ENCODE measurements at places on chromosomes 7 and 10.

DNA sequence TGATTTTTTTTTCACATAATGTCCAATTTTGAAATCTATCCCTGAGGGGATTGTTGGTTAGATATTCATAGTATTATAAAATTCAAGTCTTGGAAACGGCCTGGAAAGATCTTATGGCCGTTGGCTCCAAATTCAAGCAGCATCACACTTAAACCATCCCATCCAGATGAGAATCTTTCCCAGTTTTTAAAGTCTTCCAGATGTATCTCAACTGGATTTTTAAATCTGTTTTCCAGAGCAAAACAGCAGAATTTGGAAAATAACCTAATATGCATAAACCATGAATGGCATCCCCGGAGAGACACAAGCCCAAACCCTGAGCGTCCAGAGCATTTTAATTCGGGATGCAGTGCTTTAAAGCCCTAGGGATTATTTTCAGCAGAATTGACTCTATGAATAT is 208.2 kb upstream of the PRKCQ start:
- H3K36me3 ChIP-seq, result no peaks in the 10 kb centered on the region
- H3K4me3 ChIP-seq, result no peak overlapping the region
- no peak overlapping the region for H3K27ac ChIP-seq
- peaks cover 11% of the 10 kb centered on the region for H3K4me1 ChIP-seq
- no peaks in the 10 kb centered on the region for H3K27me3 ChIP-seq

DNA sequence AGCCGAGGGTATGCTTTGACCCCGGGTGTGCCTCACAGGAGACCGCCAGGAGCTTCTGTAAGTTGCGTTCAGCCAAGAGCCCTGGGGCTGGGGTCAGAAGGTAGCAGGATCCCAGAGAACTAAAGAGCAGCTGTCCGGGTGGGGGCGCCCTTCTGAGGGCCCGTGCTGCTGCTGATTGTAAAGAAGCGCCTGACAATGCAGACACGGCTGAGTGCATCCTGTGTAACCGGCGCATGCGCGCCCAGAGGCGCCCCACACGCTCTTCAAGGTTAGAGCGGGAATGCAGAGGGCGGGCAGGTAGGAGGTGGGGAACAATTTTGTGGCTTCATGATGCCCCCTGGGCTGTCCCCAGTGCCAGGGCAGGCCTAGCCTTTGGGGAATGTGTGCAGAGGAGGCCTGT is 210.2 kb upstream of the CTBP2 start:
- no peaks in the 10 kb centered on the region for H3K36me3 ChIP-seq
- no peak overlapping the region for H3K27ac ChIP-seq
- DNase-seq, result no peak
- H3K4me1 ChIP-seq, result no peaks in the 10 kb centered on the region
- peaks cover 4% of the 10 kb centered on the region for H3K27me3 ChIP-seq

GRCh38 chr10:114520453-114520852 is 116.2 kb upstream of the AFAP1L2 start:
- peaks cover 16% of the 10 kb centered on the region for H3K27me3 ChIP-seq
- H3K36me3 ChIP-seq, result no peaks in the 10 kb centered on the region
- H3K27ac ChIP-seq, result peak overlapping the region; percentile 39
- peaks cover 11% of the 10 kb centered on the region for H3K4me1 ChIP-seq

DNA sequence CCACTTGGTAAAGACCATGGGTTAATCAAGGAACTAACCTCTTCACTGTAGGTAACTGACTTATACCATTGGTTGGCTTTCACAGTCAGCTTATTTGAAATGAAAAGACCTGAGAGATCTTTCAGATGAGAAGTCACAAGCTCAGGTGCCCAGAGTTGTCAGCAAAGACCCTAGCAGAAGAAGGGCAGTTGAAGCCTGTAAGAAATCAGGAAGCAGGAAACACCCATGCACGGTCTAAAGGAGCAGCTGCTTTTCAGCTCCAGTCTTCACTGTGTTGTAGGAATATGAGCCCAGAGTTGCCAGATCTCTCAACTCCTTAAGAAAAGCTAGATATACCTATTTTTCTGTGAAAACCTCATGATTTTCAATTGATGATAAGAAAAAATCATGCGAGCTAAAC is 130.0 kb downstream of the ARID5B start:
- H3K27ac ChIP-seq, result no peak overlapping the region
- DNase-seq, result no peak
- no peaks in the 10 kb centered on the region for H3K36me3 ChIP-seq

DNA sequence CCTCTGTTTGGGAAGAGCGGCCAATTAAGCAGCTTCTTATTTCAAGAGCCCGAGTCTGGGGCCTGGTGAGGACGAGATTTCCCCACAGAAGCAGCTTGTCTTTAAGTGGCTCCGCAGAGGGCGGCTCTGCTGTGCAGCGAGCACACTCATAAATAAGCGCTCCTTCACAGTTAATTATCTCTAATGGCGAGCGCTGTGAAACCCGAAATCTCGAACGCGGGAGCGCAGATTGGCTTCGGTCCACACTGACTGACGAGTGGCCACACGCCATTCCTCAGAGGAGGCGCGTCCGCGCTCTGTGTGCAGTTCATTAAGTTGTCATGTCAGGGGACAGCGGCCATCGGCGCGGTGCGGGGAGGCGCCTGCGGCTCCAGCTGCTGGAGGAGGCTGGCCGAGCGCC is 560.9 kb downstream of the DNAJB6 start:
- H3K27me3 ChIP-seq, result no peaks in the 10 kb centered on the region
- no peaks in the 10 kb centered on the region for H3K36me3 ChIP-seq
- no peaks in the 10 kb centered on the region for H3K4me1 ChIP-seq

DNA sequence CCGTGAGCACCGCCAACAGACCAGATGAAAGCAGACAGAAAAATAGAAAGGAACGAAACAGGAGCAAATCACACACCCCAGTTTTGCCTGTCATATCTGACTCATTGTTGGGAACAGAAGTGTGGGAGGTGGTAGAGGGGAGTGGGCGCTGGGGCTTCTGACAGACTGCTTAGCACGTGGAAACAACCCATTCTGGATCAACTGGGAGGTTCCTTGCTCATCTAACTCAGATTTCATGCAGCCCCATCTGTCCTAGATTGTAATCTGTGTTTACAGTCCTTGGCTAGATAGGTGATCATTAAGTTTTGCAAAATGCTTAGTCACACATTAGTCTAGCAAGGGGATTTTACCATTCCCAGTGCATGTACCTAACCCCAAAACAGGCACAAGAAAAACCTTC is 154.1 kb downstream of the NRP1 start:
- H3K4me1 ChIP-seq, result peaks cover 23% of the 10 kb centered on the region
- H3K27ac ChIP-seq, result no peak overlapping the region
- no peaks in the 10 kb centered on the region for H3K27me3 ChIP-seq
- peaks cover 59% of the 10 kb centered on the region for H3K36me3 ChIP-seq
- H3K4me3 ChIP-seq, result no peak overlapping the region

DNA sequence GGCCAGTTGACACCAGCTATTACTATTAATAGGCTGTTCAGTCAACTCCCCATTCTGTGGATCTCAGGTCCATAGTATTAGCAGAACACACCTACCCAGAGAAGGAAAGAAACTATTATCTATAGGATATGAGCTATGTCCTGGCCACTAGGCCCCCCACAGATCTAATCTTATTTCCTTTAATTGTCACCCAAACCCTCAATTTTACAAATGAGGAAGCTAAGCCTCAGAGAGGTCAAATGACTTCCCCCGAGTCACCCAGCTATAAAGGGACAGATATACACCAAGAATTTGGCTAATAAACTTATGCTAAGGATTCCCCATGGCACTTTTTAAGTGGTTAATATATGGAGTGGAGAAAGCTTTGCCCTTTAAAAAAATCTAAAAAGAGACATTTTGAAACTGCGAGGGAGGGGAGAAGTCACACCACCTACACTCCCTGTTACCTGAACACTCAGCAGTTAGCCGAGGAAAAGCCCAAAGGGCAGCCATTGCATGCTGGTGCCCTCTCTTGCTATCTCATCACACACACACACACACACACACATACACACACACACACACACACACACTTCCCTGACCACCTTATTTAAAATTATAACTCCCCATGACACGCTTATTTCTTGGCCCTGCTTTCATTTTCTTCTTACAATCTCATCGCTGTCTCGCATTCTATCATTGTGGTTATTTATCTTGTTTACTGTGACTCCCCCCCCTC is 157.0 kb upstream of the ADO start:
- no peak overlapping the region for H3K4me3 ChIP-seq
- peaks cover 28% of the 10 kb centered on the region for H3K4me1 ChIP-seq
- no peak overlapping the region for H3K27ac ChIP-seq
- no peaks in the 10 kb centered on the region for H3K36me3 ChIP-seq

GRCh38 chr7:37738321-37738720 is 54.8 kb downstream of the GPR141 start:
- no peaks in the 10 kb centered on the region for H3K27me3 ChIP-seq
- no peaks in the 10 kb centered on the region for H3K36me3 ChIP-seq
- H3K4me3 ChIP-seq, result no peak overlapping the region
- H3K27ac ChIP-seq, result no peak overlapping the region

- H3K4me3 ChIP-seq, result 0 out of 2 replicates have a peak overlapping the region, but pooled peaks have one; percentile 2
- peak; percentile 3 for DNase-seq
- H3K36me3 ChIP-seq, result no peaks in the 10 kb centered on the region
- no peak overlapping the region for H3K27ac ChIP-seq
- no peaks in the 10 kb centered on the region for H3K27me3 ChIP-seq
- H3K4me1 ChIP-seq, result peaks cover 12% of the 10 kb centered on the region
Measured at GRCh38 chr10:34475274-34475646, 339.8 kb downstream of the PARD3 start.

GRCh38 chr7:25069900-25070443 is 55.1 kb downstream of the CYCS start:
- H3K27ac ChIP-seq, result no peak overlapping the region
- no peak overlapping the region for H3K4me3 ChIP-seq
- peak; percentile 89 for DNase-seq
- H3K4me1 ChIP-seq, result peaks cover 22% of the 10 kb centered on the region
- no peaks in the 10 kb centered on the region for H3K36me3 ChIP-seq

- H3K36me3 ChIP-seq, result no peaks in the 10 kb centered on the region
- H3K4me1 ChIP-seq, result no peaks in the 10 kb centered on the region
- no peak overlapping the region for H3K4me3 ChIP-seq
- DNase-seq, result peak; percentile 33
Measured at GRCh38 chr10:69483963-69484362, 32.7 kb downstream of the TSPAN15 start.

- no peaks in the 10 kb centered on the region for H3K27me3 ChIP-seq
- H3K4me3 ChIP-seq, result no peak overlapping the region
- no peak for DNase-seq
- no peaks in the 10 kb centered on the region for H3K36me3 ChIP-seq
Measured at GRCh38 chr7:43458330-43459018, 124.4 kb upstream of the STK17A start.

DNA sequence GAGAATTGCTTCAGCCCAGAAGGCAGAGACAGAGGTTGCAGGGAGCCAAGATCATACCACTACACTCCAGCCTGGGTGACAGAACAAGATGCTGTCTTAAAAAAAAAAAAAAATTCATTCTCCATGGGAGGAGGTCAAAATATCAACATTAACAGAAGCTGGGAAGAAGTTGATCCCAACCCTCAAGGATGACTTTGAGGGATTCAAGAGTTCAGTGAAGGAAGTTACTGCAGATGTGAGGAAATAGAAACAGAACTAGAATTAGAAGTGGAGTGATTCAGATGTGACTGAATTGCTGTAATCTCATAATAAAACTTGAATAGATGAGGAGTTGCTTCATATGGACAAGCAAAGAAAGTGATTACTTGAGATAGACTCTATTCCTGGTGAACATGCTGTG is 19.7 kb upstream of the RPEL1 start:
- H3K27ac ChIP-seq, result peak overlapping the region; percentile 20
- peaks cover 32% of the 10 kb centered on the region for H3K4me1 ChIP-seq
- H3K4me3 ChIP-seq, result no peak overlapping the region
- no peaks in the 10 kb centered on the region for H3K27me3 ChIP-seq
- DNase-seq, result peak; percentile 61

- H3K27ac ChIP-seq, result no peak overlapping the region
- H3K36me3 ChIP-seq, result no peaks in the 10 kb centered on the region
Measured at GRCh38 chr10:114095559-114096337, 52.1 kb downstream of the ADRB1 start.

DNA sequence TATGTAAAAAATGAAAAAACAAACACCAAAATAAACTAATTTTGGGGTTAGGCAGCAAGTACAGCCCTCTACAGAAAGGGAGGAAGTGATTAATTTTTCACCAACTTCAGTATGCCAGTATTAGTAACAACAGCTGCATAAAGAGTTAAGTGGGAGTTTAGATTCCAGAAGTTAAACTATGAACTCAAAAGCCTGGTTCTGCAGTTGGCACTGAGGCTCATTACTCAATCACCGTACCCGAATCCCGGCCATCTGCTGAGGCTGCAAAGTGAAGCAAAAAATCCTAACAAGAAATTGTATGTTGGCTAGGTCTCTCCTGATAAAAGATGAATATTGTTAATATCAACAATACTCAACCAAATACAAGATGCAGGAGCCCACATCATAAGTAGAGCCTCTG is 4.0 kb downstream of the NUDT5 start:
- no peaks in the 10 kb centered on the region for H3K27me3 ChIP-seq
- peaks cover 17% of the 10 kb centered on the region for H3K4me1 ChIP-seq
- peak overlapping the region; percentile 21 for H3K27ac ChIP-seq
- peak; percentile 27 for DNase-seq
- 0 out of 2 replicates have a peak, but pooled peaks cover 5% of the 10 kb centered on the region for H3K36me3 ChIP-seq

DNA sequence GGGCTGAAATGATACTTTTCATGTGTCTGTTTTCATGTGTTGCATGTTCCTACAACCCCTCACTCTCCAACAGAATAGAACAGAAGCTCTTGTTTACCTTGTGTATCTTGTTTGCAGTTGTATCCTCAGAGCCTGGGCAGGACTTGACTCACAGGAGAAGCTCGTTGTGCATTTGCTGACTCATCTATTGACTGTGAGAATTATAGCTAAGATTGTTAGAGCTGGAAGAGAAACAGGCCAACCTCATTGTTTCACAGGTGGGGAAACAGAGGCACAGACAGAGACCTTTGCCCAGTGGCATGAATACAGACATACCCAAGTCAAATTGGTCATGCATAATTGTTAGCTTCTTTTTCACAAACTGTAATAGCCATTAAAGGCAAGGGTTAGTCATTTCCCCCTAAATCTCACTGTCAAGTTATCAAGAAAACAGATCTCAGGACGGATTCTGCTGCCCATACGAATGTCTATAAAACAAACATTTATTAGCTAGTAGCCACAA is 4.6 kb upstream of the TSPAN15 start:
- peaks cover 3% of the 10 kb centered on the region for H3K27me3 ChIP-seq
- peak; percentile 90 for DNase-seq
- peaks cover 20% of the 10 kb centered on the region for H3K4me1 ChIP-seq

DNA sequence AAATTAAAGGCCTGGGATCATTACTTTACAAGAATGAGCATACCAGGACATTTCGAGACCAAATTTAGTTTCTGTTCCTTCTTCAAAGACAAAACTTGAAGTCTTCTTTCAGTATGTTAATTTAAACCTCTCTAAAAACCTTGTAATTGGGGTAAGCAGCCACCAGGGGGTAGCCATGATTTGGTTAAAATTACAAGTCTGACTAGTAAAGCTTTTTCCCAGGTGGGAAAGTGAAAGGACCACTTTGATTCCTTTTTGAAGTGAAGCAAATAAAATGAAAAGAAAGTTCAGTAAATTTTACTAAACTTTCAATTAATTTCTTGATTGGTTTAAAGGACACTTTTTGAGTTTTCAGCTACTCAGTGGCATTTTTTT is 294.3 kb downstream of the BBS9 start:
- H3K27me3 ChIP-seq, result no peaks in the 10 kb centered on the region
- H3K4me3 ChIP-seq, result no peak overlapping the region
- H3K4me1 ChIP-seq, result peaks cover 10% of the 10 kb centered on the region
- no peak overlapping the region for H3K27ac ChIP-seq
- no peaks in the 10 kb centered on the region for H3K36me3 ChIP-seq

GRCh38 chr7:142088022-142088714 is 23.4 kb upstream of the MGAM2 start:
- H3K36me3 ChIP-seq, result no peaks in the 10 kb centered on the region
- no peaks in the 10 kb centered on the region for H3K4me1 ChIP-seq
- H3K27ac ChIP-seq, result no peak overlapping the region

All from GM23248 (cell line).